ENCODE measurements at places on chromosomes 11 and 22. TPM values are rescaled to one million over a fixed set of nuclear protein-coding genes. Genes with fewer than 3 reads are reported as not detected.

The SEZ6L gene
- 0.05 TPM for total RNA-seq

The IL17REL gene
- not detected for total RNA-seq

The ART5 gene
- total RNA-seq: 0.72 TPM

The OR51L1 gene
- total RNA-seq: not detected

The GGA1 gene
- total RNA-seq: 32.0 TPM

The PKP3 gene
- total RNA-seq: 0.85 TPM

The KCTD17 gene
- 33.0 TPM for total RNA-seq

The ADM2 gene
- 1.5 TPM for total RNA-seq

The ME3 gene
- 14.2 TPM for total RNA-seq

The EMID1 gene
- total RNA-seq: 0.41 TPM

The OR51B2 gene
- not detected for total RNA-seq

The HTR3A gene
- not detected for total RNA-seq

The CHID1 gene
- 90.3 TPM for total RNA-seq

The CSNK1E gene
- total RNA-seq: 126 TPM

The LSP1 gene
- 7.4 TPM for total RNA-seq

The KRTAP5-8 gene
- not detected for total RNA-seq

The TEX54 gene
- 0.65 TPM for total RNA-seq

The LGALS12 gene
- not detected for total RNA-seq

The ANO9 gene
- not detected for total RNA-seq

The SCO2 gene
- total RNA-seq: 5.4 TPM

The INSC gene
- not detected for total RNA-seq

The OR8U1 gene
- not detected for total RNA-seq

The OR51I1 gene
- total RNA-seq: not detected

The KDM4D gene
- 0.65 TPM for total RNA-seq

The MRGPRF gene
- 1.6 TPM for total RNA-seq

The SCGB1D2 gene
- total RNA-seq: not detected

The SEC14L2 gene
- total RNA-seq: 15.5 TPM

The ZP1 gene
- total RNA-seq: 0.49 TPM

The MYBPC3 gene
- total RNA-seq: not detected

The AGBL2 gene
- 0.40 TPM for total RNA-seq

The PNPLA3 gene
- total RNA-seq: 2.5 TPM

The C11orf86 gene
- total RNA-seq: not detected

The MMP20 gene
- total RNA-seq: not detected

The SCN4B gene
- total RNA-seq: 0.42 TPM
